ENCODE measurements at places on chromosomes 6 and 20.

DNA sequence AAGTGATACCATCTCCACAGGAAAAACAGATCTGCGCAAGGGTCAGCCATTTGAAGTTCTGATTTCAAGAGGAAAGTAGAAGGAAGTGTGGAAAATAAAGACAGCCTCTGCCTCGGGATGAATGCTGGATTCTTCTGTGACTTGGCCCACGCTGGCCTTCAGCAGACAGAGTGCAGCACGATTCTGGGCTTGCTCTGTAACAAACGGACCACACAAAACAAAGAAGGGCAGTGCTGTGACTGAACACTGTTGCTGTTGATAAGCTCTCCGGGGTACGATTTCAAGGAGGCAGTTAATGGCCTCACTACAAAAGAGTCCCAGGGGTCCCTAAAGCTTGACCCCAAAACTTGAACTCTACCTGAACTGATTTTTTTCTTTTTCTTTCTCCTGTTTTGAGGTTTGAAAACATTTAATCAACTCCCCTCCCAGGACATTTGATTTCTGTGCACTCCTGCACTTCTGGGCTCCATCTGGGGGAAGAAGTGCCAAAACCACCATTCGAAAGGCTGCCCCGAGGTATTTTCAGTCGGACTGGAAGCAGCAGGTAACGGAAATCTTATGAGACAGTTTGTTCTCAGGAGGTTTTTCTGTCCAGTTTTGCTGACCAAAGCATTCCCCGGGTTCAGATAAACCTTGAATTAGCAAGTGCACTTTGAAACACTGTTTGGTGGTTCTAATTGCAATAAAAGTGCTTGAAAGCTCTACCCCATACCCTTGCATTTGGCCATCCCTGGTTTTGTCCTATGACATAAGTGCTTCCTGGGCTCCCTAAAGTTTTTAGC, 189.6 kb downstream of the MYLK4 start:
- DNase-seq = no peak

DNA sequence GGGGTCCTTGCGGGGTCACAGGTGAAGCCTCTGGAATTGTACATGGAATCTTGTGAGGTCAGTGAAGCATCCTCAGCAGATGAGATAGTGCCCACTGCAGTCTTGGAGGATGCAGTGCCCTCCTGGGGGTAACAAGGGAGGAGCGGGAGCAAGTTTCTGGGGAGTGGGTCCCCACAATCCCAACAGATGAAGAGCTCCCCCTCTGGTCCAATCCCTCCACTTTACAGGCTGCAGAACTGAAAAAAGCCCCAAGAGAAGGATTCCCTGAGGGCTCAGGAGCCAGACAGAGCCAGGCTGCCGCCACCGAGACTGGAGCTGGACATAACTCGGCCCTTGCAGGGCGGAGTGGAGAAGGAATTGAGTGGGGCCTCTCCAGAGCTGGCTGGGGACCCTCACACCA, 52.4 kb downstream of the TTI1 start:
- DNase-seq = no peak

DNA sequence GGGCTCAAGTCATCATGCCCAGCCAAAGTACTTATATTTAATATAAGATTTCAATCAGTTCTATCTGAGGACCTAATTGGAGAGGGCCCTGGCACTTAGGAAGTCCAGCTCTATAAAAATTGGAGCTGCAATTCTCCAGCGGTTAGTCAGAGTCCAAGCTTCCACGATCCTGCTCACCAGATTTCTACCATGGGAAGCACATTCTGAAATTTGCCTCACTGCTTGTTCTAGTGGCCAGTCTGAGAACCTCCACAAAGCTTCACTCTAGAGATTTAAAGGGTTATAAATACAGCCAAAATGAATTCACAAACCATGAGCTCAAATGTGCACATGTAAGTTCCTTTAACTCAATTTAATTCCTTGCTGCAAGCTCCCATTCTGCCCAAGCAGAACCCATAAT, 33.5 kb downstream of the PNLDC1 start:
- no peak for DNase-seq

DNA sequence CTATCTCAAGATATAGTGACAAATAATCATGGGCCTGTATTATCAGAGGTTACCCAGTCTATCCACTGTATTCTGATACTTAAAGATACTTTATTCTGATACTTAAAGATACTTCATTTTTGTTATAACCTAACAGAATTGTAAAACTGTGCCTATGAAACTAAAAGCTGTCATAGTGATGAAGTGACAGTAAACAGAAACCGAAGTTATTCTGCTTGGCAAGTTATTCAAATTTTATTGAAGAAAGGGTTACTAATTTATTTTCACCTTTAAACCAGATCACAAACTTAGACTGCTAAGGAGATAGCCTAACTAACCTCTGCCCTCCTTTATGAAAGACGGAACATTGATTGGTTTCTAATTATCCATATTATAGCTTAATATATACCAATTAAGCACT, 604.6 kb upstream of the IMPG1 start:
- DNase-seq = no peak

DNA sequence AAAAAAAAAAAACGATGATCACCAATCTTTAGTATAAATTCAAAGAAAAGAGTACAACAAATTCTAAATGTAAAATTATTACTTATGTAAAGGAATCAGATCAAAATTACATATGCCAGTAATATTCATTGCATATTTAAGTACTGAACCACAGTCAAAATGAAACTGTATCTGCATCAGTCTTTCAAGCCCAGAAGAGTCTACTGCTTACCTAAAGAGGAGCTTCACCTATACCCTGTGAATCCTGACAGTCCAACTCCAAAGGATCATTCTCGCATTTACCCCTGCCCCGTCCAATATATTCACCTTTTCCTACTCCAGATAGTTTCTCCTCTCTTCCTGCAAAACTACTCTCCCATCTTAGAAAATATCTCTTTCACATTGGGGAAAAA, 9.2 kb downstream of the ATG5 start:
- DNase-seq = no peak

DNA sequence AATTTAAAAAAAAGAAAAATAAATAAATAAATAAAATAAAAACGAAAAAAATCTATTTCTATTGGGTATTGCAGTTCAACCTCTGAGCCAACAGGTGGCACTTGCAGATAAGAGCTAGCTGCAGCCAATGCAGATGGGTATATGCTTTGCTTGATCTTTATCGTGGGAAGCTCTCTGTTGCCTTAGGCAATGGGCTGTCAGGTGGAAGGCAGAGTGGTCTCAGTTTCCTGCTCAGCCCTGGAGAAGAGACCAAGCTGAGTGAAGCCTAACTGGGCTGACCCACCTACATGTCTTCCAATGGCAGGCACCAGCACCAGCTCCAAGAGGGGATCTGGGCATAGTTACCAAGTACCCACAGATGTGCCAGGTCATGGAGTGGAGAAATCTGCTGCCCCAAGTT, 95.0 kb downstream of the AK9 start:
- no peak for DNase-seq

DNA sequence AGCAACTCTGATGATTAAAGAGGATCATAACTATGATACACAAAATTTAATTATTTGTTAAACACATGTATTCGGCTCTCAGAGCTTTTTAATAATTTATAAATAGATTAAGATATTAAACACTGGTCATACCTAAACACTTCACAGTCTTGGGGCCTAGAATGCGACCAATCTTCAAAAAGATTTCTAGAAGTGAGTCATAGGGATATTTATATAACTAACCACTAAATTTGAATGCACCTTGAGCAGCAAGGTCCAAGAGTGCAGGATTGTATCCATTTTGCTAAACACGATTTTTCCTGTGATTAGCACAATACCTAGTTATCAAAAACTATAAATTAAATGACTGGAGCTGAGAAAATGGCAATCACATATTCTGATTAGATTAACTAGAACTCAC, 709.3 kb downstream of the EPHA7 start:
- no peak for DNase-seq

GRCh38 chr6:13559251-13559650, 15.2 kb upstream of the SIRT5 start:
- DNase-seq = no peak

DNA sequence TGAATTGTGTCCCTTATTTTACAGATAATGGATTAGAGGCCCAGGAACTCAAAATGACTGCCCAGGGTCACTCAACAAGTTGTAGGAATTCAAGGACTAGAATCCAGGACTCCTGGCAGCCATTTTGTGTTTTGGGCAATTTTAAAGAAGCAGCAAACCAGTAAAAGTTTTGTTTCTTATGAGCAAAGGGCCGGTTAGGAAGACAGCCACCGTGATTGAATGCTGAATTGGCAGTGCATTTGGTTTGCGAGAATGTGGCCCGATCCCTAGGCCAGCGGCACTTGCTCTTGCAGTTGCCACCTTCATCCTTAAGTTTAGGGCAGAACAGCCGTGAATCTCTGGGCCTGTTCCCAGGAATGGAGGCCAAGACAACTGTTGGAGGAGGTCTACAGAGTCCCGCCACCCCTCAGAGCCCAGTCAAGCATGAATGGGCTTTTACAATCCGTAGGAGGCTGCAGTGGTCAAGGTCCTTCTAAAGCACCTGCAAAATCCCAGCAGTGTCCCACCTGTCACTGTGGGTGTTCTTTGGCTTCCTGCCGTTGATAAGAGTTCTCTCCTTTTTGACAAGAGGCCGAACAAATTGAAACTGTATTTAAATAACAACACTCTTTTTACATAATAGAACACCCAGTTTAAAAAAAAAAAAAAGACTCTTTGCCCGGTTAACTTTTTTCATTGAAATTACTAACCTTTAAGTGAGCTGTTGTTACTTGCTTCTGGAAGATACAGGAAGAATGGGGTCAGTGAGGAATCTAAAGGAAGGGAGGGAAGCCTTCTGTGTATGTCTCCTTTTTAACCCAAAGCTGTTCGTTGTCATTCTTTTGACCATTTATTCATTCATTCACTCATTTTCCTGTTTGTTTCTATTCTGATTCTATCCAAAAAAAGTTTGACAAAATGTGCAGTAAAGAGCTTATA, 68.7 kb downstream of the PHACTR2 start:
- DNase-seq = no peak

GRCh38 chr6:21000331-21000801, 466.1 kb downstream of the CDKAL1 start:
- DNase-seq = no peak

GRCh38 chr20:7161690-7162089, 394.2 kb downstream of the BMP2 start:
- DNase-seq = no peak

GRCh38 chr20:50247196-50248094, 56.8 kb downstream of the CEBPB start:
- DNase-seq = no peak

DNA sequence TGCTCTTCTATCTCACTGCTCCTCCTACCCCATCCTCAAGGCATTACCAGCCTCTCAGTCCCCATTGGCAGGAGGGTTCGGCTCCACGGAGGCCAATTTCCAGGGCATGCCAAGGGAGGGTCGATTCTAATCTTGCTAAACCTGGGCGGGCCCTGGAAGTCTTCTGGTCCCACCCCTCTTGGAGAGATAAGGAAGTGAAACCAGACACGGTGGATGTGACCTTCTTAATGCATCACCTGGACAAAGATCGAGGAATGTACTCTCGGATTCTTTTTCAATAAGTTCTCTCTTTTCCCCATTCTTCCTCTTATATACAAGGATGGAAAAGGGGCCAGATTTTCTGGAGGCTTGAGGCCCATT, 112.2 kb upstream of the ARMC2 start:
- no peak for DNase-seq

- DNase-seq = no peak
Observed at GRCh38 chr6:145147559-145147958, 587.8 kb downstream of the EPM2A start.

GRCh38 chr6:166286839-166287271, 21.3 kb downstream of the PRR18 start:
- DNase-seq = no peak

DNA sequence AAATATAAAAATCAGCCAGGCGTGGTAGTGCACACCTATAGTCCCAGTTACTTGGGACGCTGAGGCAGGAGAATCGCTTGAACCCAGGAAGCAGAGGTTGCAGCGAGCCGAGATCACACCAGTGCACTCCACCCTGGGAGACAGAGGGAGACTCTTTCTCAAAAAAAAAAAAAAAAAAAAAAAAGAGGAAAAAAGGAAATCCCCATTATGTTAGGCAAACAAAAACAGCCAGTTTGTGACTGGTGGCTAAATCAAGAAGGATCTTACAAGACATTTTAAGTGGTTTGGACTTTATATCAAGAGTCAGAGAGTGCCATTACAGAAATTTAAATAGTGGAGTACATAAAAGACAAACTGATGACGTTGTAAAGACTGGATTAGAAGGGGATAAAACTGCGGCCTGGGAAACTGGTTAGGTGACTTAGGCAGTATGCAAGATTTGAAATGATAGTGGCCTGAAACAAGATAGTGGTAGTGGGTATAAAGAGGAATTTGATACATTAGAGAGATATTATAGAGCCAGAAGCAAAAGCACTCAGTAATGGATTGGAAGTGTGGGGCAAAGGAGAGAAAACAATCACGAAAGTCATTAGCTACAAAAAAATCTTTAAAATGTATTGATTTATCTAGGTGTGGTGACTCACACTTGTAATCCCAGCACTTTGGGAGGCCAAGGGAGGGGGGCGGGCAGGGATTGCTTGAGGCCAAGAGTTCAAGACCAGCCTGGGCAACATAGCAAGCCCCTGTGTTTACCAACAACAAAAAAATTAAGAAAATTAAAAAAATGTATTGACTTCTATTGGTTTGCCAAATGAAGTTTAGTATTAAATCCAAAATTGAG, 1.7 kb upstream of the MYO6 start:
- DNase-seq = no peak

- DNase-seq = no peak
Observed at GRCh38 chr6:10312445-10312844, 102.4 kb downstream of the TFAP2A start.

GRCh38 chr6:16494793-16495192, 256.4 kb downstream of the GMPR start:
- DNase-seq = no peak

GRCh38 chr6:92541448-92542060, 877.8 kb downstream of the EPHA7 start:
- DNase-seq = no peak

DNA sequence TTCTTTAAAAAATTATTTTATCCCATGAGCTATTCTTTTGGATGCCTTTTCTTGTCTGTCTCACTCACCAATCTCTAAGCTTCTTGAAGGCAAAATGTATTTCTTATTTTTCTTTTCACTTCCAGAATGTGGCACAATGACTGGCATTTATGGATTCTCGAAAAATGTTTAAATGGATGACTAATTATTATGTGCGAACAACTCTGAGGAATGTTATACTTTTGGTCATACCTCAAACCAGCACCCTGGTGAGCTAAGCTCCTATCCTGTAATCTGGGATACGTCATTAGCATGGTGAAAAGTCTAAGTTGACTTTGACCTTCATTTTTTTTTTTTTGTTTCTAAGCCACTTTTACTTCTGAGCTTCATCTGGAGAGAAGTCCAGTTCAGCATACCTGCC, 214.0 kb upstream of the CEP162 start:
- DNase-seq = no peak

DNA sequence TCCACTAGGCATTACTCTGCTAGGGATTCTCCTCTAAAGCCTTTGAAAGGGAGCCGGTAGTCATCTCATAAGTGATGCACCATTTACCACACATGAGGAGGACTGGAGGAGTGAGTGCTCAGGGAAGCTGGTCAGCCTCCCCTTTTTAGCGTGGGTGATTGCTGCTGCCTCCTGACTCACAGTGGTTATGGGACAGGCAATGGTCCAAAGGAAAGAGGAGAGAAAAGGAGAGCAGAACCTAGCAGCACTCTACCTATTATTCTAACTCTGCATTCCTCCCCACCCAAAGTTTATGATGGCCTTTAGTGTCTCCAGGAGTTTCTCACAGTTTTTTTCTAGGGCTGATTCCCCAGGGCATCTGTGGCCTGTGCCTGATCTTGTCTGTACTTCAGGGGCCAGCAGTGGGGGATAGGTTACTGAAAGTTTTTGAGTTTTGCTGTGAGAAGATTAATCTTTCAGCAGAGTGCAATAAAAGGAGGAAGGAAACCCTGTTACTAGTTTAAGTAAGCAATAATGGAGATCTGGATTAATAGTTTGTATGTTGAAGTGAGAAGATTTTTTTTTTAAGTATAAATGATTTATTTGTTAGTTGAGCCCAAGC, 36.4 kb upstream of the GCLC start:
- no peak for DNase-seq

All from stimulated activated CD8-positive, alpha-beta memory T cell treated with anti-CD3 and anti-CD28 coated beads, Interleukin-15, amount 100 ng/mL, for 48 hours (primary cell).